ENCODE measurements at places on chromosomes 3 and 15.

DNA sequence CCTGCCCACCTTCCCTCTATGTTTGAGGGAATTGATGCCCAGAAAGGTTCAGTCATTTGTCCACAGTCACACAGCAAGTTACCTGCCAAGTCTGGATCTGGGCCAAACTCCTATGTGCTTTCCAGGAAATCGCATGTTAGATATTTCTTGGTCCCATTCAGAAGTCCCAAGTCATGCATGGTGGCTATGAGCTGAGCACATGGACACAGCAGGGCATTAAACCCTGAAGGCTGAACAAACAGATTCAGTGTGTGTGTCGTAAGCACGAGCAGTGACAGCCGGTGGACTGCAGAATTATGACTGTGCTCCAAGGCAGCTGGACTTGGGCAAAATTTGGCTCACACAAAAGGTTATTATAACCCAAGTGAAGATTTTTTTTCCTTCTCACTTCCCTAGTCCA, 11.4 kb upstream of the SLC6A6 start:
- peak; percentile 80 for DNase-seq

GRCh38 chr15:48510976-48511375, 134.5 kb downstream of the FBN1 start:
- DNase-seq = no peak

DNA sequence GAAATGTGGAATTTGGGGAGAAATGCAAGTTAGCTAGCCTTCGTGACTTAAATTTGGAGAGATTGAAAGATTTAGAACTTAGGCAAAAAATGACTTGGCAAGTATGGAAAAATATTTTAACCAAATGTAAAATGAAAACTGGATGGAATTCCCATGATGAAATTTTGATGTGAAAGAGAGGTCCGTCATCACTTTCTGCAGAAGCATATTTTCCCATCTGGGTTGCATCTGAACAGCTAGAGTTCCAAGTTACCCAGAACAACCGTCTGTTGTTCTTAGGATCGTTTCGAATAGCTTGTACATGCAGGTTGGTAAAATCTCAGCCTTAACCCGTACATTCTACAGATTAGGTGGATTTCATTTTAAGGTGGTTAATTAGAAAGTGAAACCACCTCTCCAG, 136.3 kb downstream of the GHSR start:
- no peak for DNase-seq

GRCh38 chr15:60557191-60557618, 78.3 kb upstream of the ICE2 start:
- DNase-seq = no peak

DNA sequence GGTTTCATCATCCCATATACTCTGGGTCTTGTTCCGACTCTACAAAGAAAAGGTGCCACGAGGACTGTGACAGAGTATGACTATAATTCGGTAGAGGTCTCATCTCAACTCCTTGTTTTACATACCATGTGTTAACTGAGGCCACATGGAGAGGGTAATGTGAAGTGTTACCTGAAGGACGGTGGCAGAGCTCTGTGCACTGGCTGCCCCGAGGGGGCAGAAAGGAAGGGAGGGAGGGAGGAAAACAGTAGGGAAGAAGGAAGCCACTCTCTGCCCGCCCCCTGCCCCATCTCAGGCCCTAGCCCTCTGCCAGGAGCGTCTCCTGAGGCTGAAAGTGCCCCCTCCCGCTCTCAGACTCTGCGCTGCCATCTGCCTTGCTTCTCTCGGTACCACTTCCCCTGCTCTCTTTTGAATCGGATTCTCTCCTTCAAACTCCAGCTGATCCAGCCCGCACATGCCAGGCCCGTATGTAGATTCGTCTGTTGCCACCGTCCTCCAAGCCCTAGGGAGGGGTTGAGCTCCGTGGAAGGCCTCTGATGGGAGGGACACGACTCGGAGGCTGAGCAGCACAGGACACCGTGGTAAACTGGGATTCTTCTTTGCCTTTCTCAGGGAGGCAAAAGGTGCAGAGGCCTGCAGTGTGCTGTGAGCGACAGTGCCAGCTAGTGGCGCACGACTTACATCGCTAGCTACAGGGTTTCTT, 70.5 kb upstream of the ATP10A start:
- peak; percentile 10 for DNase-seq

DNA sequence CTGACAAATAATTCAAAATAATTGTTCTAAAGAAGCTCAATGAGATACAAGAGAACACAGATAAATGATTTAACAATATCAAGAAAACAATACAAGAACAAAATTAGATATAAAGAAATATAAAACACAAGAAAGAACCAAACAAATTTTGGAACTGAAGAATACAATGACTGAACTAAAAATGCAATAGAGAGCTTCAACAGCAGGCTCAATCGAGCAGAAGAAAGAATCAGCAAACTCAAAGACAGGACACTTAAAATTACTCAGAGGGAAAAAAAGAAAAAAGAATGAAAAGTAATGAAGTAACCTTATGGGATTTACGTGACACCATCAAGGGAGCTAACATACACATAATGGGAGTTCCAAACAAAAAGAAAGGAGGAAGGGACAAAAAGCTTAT, 32.1 kb downstream of the CCDC54 start:
- DNase-seq = no peak

DNA sequence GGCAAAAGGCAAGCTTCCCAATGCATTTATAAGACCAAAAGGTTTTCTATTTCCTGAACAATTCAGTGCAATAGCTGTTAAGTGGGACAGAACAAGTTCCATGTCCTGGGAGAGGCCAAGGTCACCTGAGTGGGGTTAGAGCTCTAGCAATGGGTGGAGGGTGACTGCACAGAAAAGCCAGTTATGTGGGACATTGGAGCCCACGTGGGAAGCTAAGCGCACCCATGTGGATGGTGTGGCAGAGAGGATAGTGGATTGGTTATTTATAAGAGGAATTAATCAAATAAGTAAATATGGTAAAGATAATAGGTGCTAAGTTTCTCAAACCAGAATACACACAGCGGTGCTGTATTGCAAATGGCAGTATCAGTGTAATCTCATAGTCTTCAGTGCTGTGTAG, 6.3 kb downstream of the NSMCE3 start:
- DNase-seq = no peak

DNA sequence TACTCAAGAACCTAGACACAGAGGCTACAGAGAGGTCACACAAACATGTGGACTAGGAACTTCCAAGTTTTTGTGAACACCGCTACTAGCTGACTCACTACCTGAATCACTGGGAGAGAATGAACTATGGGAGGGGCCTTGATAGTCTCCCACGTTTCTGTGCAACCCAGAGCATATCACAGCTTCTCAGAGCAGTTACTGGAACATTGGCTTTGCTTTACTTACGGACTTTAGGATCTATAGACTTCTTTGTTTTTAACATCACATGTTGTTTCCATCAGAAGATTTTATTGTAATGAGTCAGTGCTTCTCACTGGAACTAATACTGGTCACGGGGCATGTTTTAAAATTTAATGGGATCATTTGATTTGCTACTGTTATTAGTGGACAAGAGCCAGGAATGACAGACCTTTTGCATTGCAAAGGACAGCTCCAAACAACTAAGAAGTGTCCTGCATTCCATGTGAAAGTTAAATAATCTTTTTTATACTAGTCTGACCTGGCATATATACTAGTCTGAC, 35.6 kb downstream of the RTP4 start:
- DNase-seq = no peak

GRCh38 chr3:71685686-71686085, 39.5 kb downstream of the EIF4E3 start:
- DNase-seq = no peak

- no peak for DNase-seq
These were observed 45.0 kb downstream of the MGLL start for GRCh38 chr3:127777332-127777731.

GRCh38 chr3:20736287-20736852, 550.4 kb upstream of the SGO1 start:
- no peak for DNase-seq

DNA sequence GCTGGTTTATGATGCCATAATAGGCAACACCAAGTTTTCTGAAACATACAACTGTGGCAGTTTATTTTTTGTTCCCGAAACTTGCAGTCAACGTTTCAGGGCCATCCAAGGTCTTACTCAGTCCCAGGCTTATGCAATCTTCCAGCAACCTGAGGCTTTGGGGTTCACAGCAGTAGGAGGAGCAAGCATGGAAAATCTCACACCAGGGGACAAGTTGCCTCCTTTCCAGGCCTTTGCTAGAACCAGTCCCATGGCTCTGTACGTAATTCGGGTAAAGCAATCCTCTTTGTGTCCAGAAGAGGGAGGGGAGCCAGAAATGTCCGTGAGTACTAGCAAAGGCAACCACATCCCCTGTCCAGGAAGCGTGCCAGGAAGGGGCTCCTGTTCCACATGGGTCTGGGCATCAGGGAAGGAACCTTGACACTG, 4.7 kb upstream of the FAM240A start:
- no peak for DNase-seq

GRCh38 chr15:88241060-88241459, 15.5 kb downstream of the NTRK3 start:
- no peak for DNase-seq

DNA sequence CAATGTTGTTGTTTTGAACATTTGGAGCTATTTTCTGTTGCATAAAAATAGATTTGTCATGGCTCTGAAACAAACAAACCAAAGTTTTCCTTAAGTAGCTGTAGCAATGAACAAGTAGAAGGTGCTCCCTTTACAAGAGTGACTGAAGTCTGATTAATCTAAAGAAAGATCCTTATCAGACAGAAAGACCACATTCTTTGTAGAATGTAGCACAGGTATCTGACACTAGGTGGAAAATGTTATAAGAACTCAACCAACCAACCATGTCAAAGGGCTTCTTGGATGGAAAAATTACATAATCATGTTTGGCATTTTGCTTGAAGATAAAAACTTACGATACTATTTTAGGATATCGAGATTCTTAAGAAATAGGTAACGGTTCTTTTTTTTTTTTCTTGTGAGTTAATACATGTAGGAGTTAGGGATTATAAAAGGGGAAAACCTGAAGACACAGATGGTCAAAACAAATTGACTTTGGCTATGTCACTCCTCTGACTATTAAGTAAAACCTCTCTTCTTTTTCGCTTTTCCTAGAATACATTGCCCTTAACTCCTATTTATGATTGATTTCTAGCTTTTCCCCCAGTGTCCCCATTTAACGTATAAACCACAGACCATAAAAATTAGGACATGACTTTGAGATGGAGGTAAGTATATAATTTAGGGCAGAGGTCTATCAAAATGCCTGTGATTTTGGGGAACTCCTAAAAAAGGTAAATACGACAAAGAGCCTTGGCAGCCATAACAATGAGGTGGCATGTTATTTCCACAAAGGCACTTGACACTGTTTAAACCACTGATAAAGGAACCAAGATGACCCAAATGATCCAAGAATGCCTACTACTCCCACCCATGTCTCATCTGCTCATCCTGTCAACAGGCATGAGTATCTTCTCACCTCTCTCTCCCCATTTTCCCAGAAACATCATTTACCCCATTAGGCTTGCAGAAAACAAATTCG, 72.0 kb downstream of the CCR4 start:
- DNase-seq = no peak

GRCh38 chr3:2993736-2994135, 116.4 kb downstream of the IL5RA start:
- DNase-seq = no peak

DNA sequence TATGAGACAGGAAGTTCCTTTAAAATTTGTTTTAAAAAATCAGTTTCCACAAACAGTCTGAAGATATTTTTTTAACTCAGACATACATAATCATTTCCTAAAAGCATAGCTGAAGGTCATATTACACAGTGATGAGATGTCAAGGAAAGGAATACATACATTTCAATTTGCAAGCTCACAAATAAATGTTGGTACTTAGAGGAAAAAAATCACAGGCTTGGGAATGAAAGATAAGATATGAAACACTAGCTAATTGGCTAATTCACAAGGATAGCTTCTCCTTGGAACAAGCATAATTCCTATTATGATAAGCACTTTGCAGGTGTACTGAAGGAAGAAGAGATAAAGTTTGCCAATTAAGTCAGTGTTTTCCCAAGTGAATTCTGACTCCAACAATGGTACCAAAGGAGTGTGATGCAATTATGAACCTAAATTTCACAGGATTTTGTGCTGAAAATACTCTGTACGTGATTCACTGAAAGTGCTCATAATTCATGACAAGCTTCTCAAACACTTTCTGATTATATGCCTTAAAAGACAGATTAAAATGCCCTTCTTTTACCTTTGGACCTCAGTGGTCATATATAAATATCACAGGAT, 112.4 kb downstream of the FRMD5 start:
- DNase-seq = no peak

GRCh38 chr3:27310688-27311087, 58.5 kb downstream of the NEK10 start:
- DNase-seq = no peak

DNA sequence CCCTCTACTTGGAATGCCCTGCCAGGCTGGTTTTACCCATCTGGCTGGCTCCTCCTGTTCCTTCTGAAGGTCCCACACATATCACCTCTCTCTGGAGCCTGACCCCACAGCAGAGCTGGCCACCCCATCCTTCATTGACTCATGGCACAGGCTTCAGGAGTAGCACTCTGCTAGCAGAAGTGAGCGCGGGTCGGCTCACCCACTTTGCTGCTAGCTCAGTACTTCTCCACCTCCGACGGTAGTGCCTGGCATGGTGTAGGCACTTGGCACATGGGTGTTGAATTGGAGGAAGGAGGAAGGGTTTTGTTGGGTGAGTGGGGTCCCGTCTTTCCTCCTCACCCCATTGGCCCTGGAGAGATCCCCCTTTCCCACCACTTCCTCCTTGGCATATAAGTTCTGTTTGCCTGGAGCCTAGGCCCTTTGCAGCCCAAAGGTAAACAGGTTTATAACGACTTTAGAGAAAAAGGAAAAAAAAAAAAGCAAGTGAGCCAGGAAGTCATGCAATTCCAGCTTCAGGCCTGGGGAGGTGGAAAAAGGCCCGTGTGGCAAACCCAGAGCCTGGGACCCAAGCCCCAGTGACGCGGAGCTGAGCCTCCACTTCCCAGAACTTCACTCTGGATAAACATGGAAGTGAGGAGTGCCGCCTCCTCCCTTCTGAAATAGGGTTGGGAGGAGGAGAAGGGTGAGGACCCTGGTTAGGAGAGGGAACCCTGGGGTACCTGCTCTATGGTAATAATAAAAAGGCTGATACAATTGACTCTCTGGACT, 35.4 kb downstream of the SMAD6 start:
- no peak for DNase-seq

DNA sequence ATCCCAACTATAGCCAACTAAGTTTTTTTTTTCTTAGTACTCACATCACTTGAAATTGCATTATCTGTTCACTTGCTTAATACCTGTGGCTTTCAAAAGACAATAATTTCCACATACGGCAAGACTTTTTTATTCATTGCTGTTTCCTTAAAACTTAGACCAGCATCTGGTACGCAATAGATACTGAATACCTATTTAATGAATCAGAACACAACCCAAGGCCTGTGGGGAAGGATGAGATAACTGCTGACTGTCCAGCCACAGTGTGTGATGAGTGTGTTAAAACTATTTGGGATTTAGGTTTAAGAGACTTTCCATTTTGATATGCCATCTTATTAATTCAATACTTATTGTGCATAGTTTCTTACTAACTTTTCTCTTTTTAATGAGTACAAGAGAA, 988.7 kb downstream of the NTRK3 start:
- no peak for DNase-seq

DNA sequence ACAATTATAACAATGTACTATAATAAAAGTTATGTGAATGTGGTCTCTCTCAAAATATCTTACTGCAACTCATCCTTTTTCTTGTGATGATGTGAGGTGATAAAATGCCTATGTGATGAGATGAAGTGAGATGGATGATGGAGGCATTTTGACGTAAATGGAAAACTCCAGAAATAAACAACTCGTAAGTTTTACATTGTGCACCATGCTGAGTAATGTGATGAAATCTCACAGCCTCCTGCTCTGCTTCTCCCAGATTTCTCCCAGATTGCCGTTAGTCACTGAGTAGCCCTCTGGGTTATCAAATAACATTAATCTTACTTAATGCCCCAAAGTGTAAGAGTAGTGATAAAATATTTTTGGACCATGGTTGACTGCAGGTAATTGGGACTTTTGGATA, 64.8 kb upstream of the SLCO2A1 start:
- DNase-seq = no peak
